A549 treated with CpdA at 1 μM for 4 hours (cell line): ENCODE measurements at places on chromosomes 13 and 19. TPM values are rescaled to one million over a fixed set of nuclear protein-coding genes. Genes with fewer than 3 reads are reported as not detected.

KLK3 gene
- not detected in 5 replicates for total RNA-seq

SLC10A2 gene
- total RNA-seq = not detected in 5 replicates

ACP5 gene
- 0.10 to 0.33 TPM (median 0.24 TPM) in 4 of 5 replicates, not detected in the other for total RNA-seq

PALM3 gene
- total RNA-seq = 1.9 to 2.4 TPM (median 1.9 TPM) in 5 replicates

FAM83E gene
- total RNA-seq = 0.13 to 0.66 TPM (median 0.17 TPM) in 4 of 5 replicates, not detected in the other

TSPAN16 gene
- not detected in 5 replicates for total RNA-seq
